ENCODE measurements at places on chromosomes 3 and 15.

- peaks cover 41% of the 10 kb centered on the region for H3K4me1 ChIP-seq
- DNase-seq = no peak
- no peak overlapping the region for H3K27ac ChIP-seq
- H3K36me3 ChIP-seq = peaks cover 30% of the 10 kb centered on the region
- no peaks in the 10 kb centered on the region for H3K27me3 ChIP-seq
These were observed 24.7 kb downstream of the LYSMD4 start for GRCh38 chr15:99708563-99708962.

DNA sequence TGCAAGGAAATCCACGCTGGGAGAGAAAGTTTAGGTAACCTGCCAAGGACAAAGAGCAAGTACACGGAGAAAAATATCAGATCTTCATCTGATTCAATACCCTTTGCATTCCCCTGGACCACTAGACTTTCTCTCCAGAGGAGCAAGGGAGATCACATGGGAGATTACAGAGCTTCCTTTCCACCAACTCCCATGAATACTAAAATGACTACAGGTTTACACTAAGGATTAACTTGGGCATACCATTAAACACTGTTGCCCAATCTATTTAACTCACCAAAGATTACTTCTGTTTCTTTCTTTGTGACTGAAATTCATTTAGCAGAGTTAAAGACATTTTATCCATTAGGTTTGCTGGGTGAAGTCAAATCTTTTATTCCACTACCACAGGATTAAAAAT, 71.2 kb downstream of the RYK start:
- H3K4me1 ChIP-seq = peaks cover 3% of the 10 kb centered on the region
- DNase-seq = no peak

GRCh38 chr15:51114437-51115119, 19.9 kb upstream of the TNFAIP8L3 start:
- H3K4me1 ChIP-seq = no peaks in the 10 kb centered on the region
- DNase-seq = no peak
- H3K4me3 ChIP-seq = no peak overlapping the region
- H3K36me3 ChIP-seq = no peaks in the 10 kb centered on the region
- H3K27me3 ChIP-seq = peaks cover 18% of the 10 kb centered on the region
- no peak overlapping the region for H3K27ac ChIP-seq

DNA sequence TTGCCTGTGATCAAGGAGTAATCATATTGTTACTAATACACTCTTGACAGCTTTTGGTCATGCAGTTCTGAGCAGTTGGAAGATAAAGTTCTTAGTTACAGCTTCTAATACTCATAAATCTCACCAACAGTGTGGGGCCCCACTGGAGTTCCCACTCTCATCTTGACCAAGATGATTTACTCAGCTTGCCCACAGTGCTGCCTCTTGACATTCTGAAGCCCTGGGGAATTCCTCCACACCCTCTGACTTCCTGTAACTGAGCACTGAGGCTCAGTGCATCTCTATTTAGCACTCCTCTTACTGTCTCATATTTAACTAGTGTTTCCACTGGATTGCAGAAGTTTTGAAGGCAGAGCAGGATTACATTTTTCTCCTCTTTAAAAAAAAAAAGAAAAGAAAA, 1.9 kb upstream of the ARL6IP5 start:
- H3K36me3 ChIP-seq = peaks cover 21% of the 10 kb centered on the region
- peaks cover 58% of the 10 kb centered on the region for H3K4me1 ChIP-seq
- H3K27ac ChIP-seq = peak overlapping the region; percentile 97

DNA sequence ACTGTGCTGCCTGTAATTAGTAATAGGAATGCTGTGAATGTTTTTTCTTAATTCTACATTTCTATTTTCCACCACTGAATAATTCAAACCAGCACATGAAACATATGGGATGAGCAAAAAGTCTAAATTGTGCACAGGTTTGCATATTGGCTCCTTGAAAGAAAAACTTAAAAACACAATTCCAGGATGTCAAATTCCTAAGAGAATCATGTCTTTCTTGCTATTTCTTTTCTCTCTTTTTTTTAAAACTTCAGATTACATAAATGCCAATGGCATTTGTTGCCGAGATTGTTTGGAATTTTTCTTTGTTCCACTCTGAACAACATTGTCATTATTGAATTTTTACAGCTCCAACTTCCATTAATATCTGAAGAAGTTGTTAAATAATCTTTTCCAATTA, 60.8 kb downstream of the VGLL3 start:
- no peaks in the 10 kb centered on the region for H3K4me1 ChIP-seq
- no peak overlapping the region for H3K4me3 ChIP-seq
- no peak for DNase-seq
- no peaks in the 10 kb centered on the region for H3K27me3 ChIP-seq
- H3K36me3 ChIP-seq = no peaks in the 10 kb centered on the region

DNA sequence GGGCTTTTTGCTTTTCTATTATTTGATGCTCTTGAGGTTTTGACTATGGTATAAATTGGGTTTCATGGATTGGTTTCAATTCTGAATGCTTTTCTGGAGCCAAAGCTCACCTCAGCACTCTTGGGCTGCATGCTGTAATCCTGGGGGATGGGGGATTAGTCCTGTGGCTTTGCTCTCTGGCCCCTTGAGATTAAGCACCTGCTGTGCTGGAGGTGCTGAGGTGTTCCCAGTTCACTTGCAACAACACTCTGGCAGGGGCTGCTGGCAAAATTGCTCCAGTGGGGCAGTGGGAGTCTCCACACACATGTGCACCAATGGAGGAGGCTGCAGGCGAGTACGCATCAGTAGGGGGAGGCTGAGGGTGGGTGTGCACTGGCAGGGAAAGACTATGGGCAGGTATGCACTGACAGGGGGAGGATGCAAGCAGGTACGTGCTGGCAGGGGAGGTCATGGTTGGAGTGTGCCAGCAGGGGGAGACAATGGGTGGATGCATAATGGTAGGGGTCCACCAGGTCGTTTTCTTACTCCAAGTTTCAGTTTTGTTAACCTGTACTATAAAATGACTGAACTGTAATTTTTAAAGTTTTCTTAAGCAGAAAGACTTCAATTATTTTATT, 489.2 kb downstream of the FGF12 start:
- H3K27me3 ChIP-seq = no peaks in the 10 kb centered on the region
- H3K27ac ChIP-seq = no peak overlapping the region
- no peak for DNase-seq
- H3K4me3 ChIP-seq = no peak overlapping the region
- H3K36me3 ChIP-seq = no peaks in the 10 kb centered on the region

DNA sequence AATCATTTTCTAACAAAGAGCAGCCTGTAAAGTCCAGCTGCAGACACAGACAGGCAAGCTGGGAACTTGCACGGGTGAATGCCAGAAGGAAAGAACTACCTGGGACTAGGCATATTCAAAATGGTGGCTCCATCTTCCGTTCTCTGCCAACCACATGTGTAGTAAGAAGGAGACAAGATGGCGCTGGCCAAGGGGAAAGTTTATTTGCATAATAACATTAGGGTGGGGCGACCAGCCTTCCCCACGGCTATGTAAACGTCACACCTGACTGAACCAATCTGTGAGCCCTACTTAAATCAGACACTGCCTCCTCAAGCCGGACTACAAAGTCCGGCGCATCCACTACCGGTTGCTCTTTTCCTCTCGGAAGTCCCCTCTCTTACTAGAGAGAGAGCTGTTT, 130.8 kb downstream of the SNRK start:
- H3K4me3 ChIP-seq = no peak overlapping the region
- no peaks in the 10 kb centered on the region for H3K27me3 ChIP-seq
- H3K27ac ChIP-seq = no peak overlapping the region
- DNase-seq = no peak

DNA sequence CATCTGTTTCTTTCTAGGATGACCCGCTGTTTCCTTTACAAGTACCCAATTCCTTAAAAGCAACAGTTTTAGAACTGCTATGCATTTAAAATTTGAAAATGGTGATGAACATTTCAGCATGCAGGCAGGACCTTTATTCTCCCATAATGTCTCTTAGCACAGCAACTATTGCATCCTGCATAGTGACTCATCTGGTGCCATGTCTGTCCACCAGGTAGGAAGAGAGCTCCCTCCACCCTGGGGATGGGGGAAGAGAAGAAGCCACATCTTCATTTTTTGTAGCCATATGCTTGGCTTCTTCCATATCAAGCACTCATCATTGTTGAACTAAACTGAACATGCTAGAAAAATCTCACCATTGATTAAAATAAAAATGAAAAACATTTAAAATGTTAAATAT, 9.9 kb downstream of the GPR15 start:
- peaks cover 3% of the 10 kb centered on the region for H3K36me3 ChIP-seq
- H3K4me3 ChIP-seq = no peak overlapping the region
- H3K27ac ChIP-seq = no peak overlapping the region

GRCh38 chr3:127819656-127820055, 2.7 kb downstream of the MGLL start:
- H3K4me1 ChIP-seq = peaks cover 3% of the 10 kb centered on the region
- H3K27ac ChIP-seq = no peak overlapping the region
- H3K36me3 ChIP-seq = no peaks in the 10 kb centered on the region
- H3K4me3 ChIP-seq = no peak overlapping the region

GRCh38 chr15:46091860-46092450, 457.1 kb downstream of the SQOR start:
- no peak overlapping the region for H3K4me3 ChIP-seq
- no peaks in the 10 kb centered on the region for H3K27me3 ChIP-seq
- peak; percentile 10 for DNase-seq
- H3K4me1 ChIP-seq = no peaks in the 10 kb centered on the region

All from activated CD4-positive, alpha-beta T cell treated with anti-CD3 and anti-CD28 coated beads for 36 hours (primary cell).